RKO (cell line): ENCODE measurements at places on chromosomes 2 and 18.

- DNase-seq = no peak
Measured at GRCh38 chr18:9870431-9871008, 15.3 kb upstream of the TXNDC2 start.

GRCh38 chr2:30503007-30503694, 56.1 kb downstream of the LCLAT1 start:
- no peak for DNase-seq

DNA sequence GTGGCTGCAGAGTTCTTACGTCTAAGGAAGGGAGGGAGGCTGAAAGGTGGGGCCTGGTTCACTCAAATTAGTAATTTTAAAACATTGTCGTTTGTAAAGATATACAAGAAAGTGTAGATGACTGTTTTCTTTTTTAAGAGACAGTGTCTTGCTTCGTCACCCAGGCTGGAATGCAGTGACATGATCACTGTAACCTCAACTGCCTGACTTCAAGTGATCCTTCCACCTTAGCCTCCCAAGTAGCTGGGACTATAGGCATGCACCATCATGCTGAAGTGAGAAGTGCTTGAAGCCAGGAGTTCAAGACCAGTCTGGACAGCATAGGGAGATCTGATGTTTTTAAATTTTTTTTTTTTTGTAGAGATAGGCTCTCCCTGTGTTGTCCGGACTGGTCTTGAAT, 52.9 kb downstream of the HNRNPLL start:
- no peak for DNase-seq

DNA sequence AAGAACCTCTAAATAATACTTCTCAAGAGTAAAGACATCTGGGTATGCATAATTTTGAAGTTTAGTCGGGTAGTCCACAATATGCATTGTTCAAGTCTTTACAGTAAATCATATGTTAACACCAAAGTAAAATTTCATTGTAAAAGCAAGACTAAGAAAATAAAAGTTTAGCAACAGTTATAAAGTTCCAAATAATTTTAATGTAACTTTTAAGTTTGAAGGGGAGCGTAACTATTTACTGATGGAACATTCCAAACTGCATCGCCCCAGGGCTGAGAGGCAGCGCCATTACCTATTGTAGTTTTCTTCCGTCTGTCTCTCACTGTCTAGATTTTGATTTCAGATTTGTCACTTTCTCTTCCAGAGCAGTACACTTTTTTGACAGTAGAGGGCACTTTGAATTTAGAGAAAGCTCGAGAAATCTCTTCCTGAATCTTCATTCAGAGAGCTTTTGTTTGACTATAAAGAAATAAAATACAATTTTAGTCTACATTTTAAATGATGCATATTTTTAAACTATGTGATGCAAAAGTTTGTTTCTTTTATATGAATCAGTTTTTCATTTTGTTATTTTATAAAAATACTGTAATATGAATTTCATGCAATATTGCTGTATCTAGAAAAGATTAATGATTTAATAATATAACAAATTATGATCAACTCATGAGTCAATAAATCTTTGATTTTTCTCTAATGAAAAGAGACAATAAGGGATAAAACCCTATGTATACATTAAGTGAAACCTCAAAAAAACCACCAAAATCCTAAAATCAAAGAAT, 389.8 kb downstream of the FIGN start:
- DNase-seq = peak; percentile 83

DNA sequence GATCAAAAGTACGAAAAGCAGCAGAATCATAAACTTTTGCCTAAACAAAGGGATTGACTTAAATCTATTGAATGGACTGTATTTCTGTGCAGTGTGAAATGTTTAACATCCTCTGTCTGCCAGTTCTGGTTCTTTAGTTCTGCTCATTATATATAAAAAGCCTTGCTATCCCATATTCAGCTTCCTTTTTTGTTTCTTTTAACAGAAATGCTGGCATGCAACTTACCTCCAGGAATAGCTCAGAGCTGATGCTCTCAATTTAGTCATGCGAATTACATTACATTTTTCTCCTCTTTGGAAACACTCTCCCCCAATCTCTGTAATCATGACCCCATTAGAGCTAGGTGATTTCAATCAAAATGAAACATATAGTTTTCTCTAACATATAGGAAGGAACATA, 73.6 kb downstream of the SPHKAP start:
- DNase-seq = no peak

DNA sequence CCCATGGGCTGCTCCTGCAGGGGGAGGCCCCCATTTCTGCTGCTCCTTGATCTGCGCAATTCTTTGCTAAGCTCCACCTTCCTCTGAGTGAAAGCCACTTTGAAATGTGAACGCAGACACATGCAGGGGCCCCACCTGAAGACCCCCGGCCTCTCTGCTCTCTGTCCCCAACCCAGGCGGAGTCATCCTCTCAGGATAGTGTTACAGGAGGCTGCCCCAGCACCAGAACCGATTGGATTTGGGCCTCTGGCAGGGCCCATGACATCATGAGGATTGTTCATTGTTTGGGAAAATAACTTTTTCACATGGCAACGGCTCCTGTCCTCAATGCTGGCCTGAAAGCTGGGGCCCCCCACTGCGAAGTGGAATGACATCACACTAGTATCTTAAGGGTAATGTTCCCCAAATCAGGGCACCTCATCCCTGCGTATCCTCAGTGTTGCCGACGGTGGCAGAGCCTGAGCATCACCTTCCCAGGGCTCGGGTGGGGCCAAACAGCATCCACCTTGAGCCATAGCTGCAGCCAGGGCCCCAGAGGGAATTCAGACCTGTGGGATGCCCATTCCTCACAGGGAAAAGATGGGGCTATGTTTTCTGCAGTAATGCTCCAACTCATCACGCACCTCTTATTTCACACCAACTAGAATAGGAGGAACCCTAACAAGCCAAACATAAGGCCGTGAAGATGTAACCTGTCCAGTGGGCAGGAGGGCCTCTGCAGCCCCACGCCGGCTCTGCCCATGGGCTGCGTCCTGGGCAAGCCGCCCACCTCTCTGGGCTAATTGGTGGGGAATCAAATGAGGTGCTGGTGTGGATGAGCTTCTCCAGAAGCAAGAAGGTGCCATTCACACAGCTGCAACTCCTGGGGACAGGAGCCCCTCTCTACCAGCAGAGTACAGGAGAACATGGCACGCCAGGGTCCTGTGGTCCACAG, 2.7 kb upstream of the ERFE start:
- no peak for DNase-seq

- no peak for DNase-seq
Measured at GRCh38 chr2:220963930-220964329, 608.2 kb downstream of the EPHA4 start.

DNA sequence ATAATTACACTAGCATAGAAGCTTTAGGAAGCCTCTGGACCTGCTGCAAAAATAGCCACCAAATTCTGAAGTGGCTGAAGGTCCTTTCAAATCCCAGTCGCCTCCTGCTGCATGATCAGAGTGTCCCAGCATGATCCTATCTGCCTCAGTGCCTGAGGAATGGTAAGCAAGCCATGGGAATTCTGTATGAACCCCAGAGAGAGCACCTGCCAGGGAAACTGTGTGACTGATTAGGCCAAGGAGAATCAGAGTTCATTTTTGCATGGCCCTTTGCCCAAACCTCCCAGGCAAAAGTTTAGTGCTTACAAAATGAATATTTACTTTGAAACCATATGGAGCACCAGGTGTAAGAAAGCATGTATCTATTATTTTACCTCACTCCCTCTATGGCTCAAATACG, 221.4 kb downstream of the ARL4C start:
- no peak for DNase-seq

GRCh38 chr18:42649331-42650035, 466.0 kb downstream of the RIT2 start:
- DNase-seq = no peak

GRCh38 chr2:230512955-230513748, 97.2 kb downstream of the SP100 start:
- DNase-seq = no peak

DNA sequence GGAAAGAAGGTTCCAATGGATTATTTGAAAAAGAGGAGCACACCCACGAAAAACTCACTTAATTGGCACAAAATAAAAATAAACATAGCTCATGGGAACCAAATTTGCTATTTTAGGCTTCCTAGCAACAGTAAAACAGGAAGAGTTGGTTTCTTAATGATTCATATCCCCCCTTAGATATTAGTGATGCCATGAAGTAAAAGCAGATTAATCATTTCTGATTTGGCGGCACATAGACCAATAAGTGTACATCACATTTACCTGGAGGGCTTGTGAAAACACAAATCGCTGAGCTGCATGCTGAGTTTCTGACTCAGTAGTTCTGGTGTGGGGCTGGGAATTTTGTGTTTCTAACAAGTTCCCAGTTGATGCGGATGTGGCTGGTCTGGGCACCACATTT, 260.4 kb downstream of the SLC4A3 start:
- DNase-seq = no peak

GRCh38 chr18:2903006-2903405, 56.2 kb downstream of the EMILIN2 start:
- no peak for DNase-seq

- DNase-seq = no peak
Measured at GRCh38 chr2:116142644-116143227, 1671.8 kb upstream of the DDX18 start.

- DNase-seq = peak; percentile 87
Measured at GRCh38 chr2:196601430-196602306, 37.8 kb upstream of the CCDC150 start.

DNA sequence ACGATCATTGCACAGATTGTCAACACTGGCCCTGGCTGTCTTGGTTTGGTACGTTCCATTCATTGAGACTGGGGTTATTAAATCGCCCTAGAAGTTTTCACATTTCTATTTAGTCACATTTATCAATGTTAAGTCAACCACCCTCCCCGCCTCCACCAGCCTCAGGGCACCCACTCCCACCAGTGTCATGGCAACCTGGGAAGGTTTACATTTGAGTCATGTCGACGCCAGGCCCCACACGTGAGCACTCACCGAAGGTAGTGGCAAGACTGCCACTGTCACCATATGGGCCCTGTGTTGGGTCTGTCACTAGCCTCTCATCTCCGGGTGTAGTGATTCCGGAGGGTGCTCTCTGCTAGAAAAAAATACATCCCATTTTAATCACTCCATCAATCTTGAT, 194.2 kb downstream of the TWIST2 start:
- DNase-seq = no peak

GRCh38 chr2:18545384-18545783, 15.1 kb downstream of the RDH14 start:
- DNase-seq = peak; percentile 71

- DNase-seq = no peak
Measured at GRCh38 chr2:157779794-157780193, 96.3 kb downstream of the ACVR1 start.

DNA sequence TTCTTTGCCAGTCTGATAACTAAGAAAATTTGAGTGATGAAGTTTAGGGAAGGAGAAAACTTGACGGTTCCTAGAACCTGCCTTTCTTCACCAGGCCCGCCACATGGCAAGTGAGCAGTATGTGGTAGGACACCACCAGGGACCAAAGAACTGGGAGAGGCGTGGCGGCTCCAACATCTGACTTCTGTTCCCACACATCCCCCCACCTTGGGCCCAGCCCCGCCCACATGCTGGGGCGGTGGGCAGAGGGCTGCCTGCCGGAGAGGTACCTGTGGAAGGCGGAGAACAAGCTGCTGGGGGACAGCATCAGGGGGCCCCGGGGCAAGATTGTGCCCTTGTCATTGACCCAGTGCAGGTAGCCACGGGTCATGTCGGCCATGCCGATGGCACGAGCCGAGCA, 75.0 kb downstream of the EMILIN2 start:
- no peak for DNase-seq

DNA sequence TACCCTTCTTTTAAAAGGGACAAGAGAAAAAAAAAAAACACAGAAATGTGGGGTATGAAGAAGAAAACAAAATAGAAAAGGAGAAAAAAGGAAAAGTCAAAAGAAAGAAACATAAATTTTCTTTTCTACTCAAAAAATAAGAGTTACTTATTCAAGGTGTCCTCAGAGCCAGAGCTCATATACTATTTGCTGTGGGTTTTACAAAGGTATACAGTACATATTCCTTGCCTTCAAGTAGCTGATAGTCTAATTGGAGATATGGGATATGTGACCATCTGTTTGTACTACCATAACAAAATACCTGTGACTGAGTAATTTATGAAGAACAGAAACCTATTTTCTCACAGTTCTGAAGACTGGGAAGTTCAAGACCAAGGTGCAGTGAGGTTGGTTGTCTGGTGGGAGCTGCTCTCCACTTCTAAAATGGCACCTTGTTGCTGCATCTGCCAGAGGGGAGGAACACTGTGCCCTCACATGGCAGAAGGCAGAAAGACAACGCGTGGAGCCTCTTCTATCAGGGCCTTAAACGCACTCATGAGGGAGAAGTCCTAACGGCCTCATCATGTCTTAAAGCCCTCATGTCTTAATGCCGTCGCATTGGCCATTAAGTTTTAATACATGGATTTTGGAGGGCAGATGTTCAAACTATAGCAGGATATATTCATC, 33.9 kb downstream of the NBAS start:
- peak; percentile 21 for DNase-seq

- peak; percentile 8 for DNase-seq
Measured at GRCh38 chr18:62881509-62882016, 166.2 kb downstream of the PHLPP1 start.
